Upper lobe of right lung (tissue), 1 donor: ENCODE measurements at places on chromosomes 12 and 14. TPM values are rescaled to one million over a fixed set of nuclear protein-coding genes. Genes with fewer than 3 reads are reported as not detected.
A peak's percentile ranks its signal among the peaks of the same experiment; 100 is the strongest.

DNA sequence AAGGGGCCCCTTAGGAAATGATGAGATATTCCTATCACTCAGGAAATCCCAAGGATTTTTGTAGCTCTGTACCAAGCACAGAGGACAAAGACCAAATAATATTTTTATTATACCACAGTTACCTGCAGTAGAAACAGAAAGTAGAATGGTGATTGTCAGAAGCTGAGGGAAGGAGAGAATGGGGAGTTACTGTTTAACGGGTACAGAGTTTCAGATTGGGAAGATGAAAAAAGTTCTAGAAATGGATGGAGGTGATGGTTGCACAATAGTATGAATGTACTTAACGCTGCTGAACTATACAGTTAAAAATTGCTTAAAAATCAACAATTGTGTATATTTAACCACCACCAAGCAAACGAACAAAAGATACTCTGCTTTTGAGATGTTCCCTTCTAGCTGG, 24.1 kb downstream of the FLVCR2 start:
- no peak for DNase-seq
- no peaks in the 10 kb centered on the region for H3K36me3 ChIP-seq
- no peak overlapping the region for H3K4me3 ChIP-seq
- no peaks in the 10 kb centered on the region for H3K27me3 ChIP-seq

DNA sequence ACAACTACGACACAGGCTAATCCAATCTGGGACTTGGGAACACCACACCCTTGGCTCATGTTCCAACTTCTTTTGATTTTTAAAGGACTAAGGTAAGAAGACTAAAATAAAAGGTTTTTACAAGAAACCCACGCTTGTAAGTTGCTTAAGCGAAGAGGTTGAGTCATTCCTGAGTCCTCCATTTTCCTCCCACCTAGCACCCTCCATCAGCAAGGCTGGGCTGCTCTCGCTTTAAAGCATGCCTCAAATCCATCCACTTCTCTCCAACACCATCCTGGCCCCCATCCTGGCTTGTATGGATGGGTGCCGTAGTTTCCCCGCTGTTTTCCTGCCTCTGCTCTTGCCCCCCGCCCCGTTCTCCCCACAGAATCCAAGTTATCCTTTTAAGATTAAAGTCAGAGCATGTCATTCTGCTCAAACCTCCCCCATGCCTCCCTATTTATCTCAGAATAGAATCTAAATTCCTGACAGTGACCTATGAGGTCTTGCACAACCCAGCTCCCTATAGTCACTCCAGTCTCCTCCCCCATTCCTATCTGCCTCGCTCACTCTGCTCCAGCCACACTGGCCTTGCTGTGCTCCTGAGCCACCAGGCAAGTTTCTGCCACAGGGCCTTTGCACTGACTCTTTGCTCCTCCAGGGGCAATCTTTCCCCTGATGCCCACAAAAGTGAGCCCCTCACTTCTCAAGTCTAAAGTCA, 34.5 kb downstream of the SCARB1 start:
- no peaks in the 10 kb centered on the region for H3K36me3 ChIP-seq
- no peak for DNase-seq
- H3K27ac ChIP-seq: no peak overlapping the region
- no peaks in the 10 kb centered on the region for H3K27me3 ChIP-seq
- H3K4me3 ChIP-seq: no peak overlapping the region
- H3K4me1 ChIP-seq: no peaks in the 10 kb centered on the region

DNA sequence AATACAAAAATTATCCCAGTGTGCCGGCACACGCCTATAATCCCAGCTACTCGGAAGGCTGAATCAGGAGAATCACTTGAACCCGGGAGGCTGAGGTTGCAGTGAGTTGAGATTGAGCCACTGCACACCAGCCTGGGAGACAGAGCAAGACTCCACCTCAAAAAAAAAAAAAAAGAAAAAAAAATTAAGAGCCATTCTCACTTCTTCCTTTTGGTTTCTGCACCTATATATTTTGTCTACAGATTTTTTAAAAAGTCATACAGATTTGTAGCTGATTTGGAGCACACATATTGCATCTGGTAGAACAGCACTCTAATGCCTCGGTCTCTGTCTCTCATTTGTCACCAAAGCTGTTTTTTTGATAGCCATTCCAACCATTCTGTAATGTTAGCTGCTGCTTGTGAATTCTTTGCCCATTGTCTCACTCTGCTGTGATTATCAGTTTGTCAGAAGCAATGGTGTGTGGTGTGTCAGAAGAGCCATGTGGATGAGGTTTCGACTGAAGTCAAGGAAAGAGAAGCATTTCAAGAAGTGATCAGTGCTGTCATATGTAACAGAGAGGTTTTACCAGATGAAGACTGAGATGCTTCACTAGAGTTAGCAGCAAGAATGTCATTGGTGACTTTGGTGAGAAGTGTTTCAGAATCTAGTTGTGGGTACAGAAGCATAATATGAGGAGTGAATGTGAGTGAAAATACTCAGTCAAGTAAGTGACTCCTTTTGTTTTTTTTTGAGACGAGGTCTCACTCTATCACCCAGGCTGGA, 8.7 kb upstream of the KTN1 start:
- H3K4me3 ChIP-seq: no peak overlapping the region
- no peaks in the 10 kb centered on the region for H3K4me1 ChIP-seq
- no peak for DNase-seq

DNA sequence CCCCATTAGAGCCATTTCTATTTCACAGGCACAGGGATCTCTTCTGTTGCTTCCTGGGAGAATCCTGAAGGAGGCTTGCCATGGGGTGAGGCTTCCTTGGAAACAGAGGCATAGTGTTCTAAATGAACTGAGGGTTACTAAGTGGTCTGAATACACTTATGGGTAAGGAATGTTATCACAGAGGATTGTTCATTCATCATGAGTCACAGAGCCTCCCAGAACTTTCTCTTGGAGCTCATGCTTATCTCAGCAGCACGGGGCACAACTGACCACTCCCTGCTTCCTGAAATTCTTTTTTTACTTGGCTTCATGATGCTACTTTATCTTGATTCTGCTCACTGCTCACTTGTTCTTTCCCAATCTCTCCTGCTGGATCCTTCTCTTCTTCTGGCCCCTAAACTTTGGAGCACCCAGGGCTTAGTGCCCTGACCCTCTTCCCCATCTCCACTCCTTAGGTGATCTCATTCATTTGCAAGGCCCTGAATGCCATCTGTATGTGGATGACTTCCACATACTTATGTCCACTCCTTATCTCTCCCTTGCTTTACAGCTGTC, 57.9 kb downstream of the ANO6 start:
- peak overlapping the region; percentile 7 for H3K27ac ChIP-seq
- H3K4me1 ChIP-seq: peaks cover 31% of the 10 kb centered on the region
- no peak for DNase-seq

- H3K4me3 ChIP-seq: no peak overlapping the region
- H3K27me3 ChIP-seq: no peaks in the 10 kb centered on the region
- DNase-seq: peak; percentile 71
- H3K4me1 ChIP-seq: peaks cover 65% of the 10 kb centered on the region
These were observed 17.6 kb upstream of the ZFP36L1 start for GRCh38 chr14:68810173-68811153.

DNA sequence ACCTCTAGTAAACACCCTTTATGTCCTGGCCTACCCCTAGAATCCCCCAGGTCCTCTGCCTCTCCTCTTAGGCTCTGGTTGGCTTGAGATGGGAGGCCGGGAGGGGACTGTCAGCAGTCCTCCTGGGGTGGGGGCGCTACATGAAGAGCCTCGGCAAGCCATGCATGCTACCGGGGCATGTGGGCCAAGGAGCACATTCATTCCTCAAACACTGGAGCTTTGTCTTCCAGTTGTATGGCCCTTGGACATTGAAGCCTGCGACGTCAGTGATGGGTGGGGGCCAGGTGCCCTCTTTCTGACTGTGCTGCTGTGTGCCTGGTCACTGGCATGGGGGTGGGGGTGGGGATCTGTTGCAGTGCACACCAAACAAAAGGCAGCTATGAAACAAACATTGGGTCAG, 15.8 kb upstream of the CELA1 start:
- H3K27me3 ChIP-seq: no peaks in the 10 kb centered on the region
- H3K36me3 ChIP-seq: no peaks in the 10 kb centered on the region
- no peak for DNase-seq
- no peak overlapping the region for H3K27ac ChIP-seq
- H3K4me3 ChIP-seq: no peak overlapping the region

GRCh38 chr12:65656891-65657351, 167.4 kb upstream of the HMGA2 start:
- no peak for DNase-seq
- no peak overlapping the region for H3K4me3 ChIP-seq
- H3K27me3 ChIP-seq: peaks cover 22% of the 10 kb centered on the region
- H3K27ac ChIP-seq: no peak overlapping the region
- H3K36me3 ChIP-seq: no peaks in the 10 kb centered on the region
- H3K4me1 ChIP-seq: no peaks in the 10 kb centered on the region

GRCh38 chr12:54997929-54998522, 13.5 kb upstream of the TESPA1 start:
- no peak for DNase-seq
- H3K27me3 ChIP-seq: no peaks in the 10 kb centered on the region
- no peaks in the 10 kb centered on the region for H3K36me3 ChIP-seq
- H3K4me1 ChIP-seq: no peaks in the 10 kb centered on the region

- H3K36me3 ChIP-seq: no peaks in the 10 kb centered on the region
- H3K27me3 ChIP-seq: no peaks in the 10 kb centered on the region
- no peak overlapping the region for H3K27ac ChIP-seq
- H3K4me3 ChIP-seq: no peak overlapping the region
- no peaks in the 10 kb centered on the region for H3K4me1 ChIP-seq
These were observed 257.0 kb downstream of the ETNK1 start for GRCh38 chr12:22881878-22882385.

DNA sequence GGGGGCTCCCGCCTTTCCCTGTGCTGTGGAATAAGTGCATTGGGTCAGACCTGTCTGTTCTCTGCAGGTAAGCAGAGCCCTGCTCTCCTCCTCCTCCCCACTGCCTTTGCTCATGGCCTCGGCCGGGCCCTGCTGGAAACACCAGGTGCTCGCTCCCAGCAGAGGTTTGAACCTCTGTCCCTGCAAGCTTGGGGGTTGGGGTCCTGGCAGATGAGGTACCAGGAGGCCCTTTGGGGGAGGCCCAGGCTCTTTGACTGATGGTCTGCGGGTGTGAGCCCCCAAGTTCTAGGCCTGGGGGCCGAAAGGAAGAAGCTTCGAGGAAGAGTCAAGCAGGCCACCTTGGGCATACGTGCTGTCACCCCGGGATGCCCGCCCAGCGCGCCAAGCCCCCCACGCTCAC, 22.1 kb upstream of the CEP170B start:
- peak overlapping the region; percentile 40 for H3K4me3 ChIP-seq
- H3K27me3 ChIP-seq: peaks cover 41% of the 10 kb centered on the region

DNA sequence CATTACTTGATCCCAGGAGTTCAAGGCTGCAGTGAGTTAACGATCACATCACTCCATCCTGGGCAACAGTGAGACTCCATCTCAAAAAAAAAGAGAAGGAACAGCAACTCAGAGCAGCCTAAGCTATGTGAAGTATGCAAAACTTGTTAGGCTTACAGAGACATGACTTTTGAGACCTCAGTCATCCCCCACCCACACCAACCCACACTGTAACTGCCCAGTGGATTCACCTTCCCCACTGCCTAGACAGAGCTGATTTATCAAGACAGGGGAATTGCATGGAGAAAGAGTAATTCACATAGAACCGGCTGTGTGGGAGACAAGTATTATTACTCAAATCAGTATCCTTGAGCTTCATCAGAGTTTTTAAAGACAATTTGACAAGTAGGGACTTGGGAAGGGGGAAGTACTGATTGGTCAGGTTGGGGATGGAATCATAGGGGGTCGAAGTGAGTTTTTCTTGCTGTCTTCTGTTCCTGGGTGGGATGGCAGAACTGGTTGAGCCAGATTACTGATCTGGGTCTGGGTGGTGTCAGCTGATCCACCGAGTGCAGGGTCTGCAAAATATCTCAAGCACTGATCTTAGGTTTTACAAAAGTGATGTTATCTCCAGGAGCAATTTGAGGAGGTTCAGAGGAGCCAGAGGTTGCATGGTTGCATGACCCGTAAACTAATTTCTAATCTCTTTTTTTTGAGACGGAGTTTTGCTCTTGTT, 6.2 kb upstream of the WDR89 start:
- DNase-seq: no peak
- no peaks in the 10 kb centered on the region for H3K27me3 ChIP-seq
- H3K36me3 ChIP-seq: no peaks in the 10 kb centered on the region
- no peak overlapping the region for H3K4me3 ChIP-seq

DNA sequence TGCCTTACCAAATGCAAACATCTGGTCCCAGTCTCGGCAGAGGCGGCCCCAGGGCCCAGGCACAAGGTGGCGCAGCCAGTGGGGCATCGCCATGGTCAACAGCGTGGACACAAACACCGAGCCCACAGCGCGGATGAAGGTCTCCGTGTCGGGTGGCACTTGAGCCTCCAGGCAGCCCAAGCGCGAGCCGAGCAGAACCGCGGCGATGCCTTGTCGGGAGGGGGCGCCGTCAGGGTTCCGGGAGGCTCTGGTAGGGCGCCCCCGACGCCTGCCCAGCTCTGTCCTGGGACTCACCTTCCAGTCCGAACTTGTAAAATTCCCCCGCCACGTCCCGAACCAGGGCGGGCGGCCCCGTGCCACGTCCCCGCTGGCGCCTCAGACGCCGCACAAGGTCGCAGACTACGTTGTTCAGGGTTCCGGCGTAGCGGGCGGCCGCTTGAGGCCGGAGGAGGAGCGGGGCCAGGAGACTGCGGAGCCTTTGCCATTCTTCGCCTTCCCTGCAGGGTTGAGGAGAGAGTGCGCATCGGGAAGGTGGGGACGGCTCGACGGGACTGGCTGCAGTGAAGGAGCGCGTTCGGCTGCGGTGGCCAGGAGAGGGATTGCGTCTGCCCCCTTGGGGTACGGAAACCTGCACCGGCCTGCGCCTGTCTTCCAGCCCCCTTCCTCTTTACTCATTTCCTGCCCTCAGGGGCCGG, 1.7 kb downstream of the CYP27B1 start:
- H3K36me3 ChIP-seq: peaks cover 16% of the 10 kb centered on the region
- H3K4me1 ChIP-seq: peaks cover 27% of the 10 kb centered on the region
- DNase-seq: peak; percentile 79

DNA sequence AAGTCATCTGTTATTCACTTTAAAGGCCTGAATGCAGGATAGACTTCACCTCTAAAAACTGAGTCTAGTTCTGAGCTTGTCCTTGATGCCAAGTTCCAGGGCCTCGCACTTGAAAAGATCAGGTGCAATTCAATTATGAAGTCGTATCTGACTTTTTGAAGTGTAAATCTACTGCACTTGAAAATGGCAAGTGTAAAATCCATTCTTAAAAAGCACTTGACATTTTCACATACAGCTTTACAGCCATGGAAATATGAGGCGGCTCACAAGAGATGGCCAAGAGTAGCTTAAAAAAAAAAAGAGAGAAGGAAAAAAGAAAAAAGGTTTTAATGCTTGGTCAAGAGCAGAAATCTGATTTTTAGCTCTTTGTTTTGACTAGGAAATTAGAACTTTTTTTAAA, 172.5 kb downstream of the GXYLT1 start:
- no peak overlapping the region for H3K27ac ChIP-seq
- H3K4me3 ChIP-seq: no peak overlapping the region
- no peaks in the 10 kb centered on the region for H3K27me3 ChIP-seq
- H3K4me1 ChIP-seq: no peaks in the 10 kb centered on the region
- DNase-seq: no peak

The SPTB gene
- 3.0 TPM for total RNA-seq

The TAS2R42 gene
- total RNA-seq: not detected

The TAS2R43 gene
- total RNA-seq: not detected

The DNAI7 gene
- total RNA-seq: 0.49 TPM

The AQP2 gene
- not detected for total RNA-seq

The TMEM229B gene
- total RNA-seq: 5.4 TPM

The CCDC38 gene
- total RNA-seq: not detected

The SPRYD3 gene
- total RNA-seq: 50.4 TPM

The PLEKHD1 gene
- total RNA-seq: 0.41 TPM
